ENCODE measurements at places on chromosomes 13 and 19.

- DNase-seq: no peak
Measured at GRCh38 chr13:51241720-51242119, 19.5 kb downstream of the FAM124A start.

DNA sequence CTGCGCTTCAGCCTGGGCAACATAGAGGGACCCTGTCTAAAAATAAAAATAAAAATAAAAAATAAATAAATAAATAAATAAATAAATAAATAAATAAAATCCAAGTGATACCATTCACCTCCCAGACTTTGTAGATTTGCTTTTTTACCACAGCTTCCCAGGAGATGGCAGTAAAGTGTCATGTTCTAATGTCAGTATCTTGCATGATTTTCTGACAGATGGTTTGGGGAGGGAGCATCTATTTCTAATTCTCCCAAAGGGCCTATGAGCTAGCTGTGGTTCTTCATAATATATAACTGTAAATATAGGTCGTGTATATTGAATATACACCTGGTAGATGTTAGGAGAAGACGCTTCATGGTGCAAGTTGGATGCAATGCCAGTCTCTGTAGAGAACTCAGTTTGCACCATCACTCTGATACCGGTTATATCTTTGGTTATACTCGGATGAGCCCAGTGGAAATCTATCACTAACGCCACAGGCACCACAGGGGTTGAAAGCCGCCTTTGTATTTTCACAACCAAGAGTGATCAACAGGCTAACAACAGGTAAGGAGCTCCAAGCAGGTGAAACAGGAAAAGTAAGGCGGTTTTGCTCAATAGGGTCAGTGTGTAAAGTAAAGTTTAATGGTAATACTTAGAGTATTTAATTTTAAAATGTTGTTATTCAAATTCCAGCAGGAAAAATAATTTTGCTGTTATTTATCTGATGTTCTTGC lies 13.9 kb downstream of the APLP1 start:
- no peak for DNase-seq

- DNase-seq: no peak
Measured at GRCh38 chr19:18432275-18433014, 5.5 kb downstream of the ISYNA1 start.

- DNase-seq: no peak
Measured at GRCh38 chr19:39518458-39518857, 3.5 kb downstream of the SELENOV start.

- no peak for DNase-seq
Measured at GRCh38 chr13:30702006-30702405, 33.3 kb upstream of the ALOX5AP start.

GRCh38 chr19:33503433-33504057 lies 18.0 kb downstream of the PEPD start:
- DNase-seq: no peak

- DNase-seq: no peak
Measured at GRCh38 chr19:5035793-5036697, 67.1 kb downstream of the KDM4B start.

DNA sequence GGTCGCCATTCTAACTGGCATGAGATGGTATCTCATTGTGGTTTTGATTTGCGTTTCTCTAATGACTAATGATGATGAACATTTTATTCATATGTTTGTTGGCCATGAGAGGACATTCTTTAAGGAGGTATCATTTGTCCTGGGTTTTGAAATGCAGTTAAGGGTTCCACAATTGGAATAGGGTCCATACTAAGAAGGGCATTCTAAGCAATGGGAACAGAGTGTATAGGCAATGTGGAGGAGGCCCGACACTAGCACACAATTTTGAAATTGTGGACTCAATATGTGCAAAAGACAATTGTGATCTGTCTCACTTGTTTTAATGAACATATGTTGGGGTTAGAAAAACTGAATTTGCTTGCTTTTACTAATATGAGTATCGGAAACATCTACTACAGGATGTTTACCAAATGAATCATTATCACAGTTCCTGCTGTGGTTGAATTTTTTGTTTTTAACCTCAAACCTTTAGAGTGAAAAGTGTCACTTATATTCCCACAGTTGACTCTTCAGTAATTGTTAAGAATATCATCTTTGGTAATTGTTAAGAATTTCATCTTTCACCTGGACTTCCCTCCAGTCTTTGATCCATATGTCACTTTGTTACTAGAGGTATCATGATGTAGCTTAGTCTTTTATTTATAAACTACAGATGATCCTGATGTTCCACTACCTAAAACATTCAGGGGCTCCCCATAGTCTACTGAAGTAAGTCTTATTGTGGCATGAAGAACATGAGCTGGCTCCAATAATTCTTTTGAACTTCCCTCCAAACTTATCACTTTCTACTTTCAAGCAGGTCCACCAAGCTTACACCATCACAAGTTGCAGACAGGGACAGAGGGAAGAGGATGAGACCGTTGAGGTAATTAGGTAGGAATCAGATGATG lies 109.7 kb upstream of the KLF12 start:
- DNase-seq: no peak

DNA sequence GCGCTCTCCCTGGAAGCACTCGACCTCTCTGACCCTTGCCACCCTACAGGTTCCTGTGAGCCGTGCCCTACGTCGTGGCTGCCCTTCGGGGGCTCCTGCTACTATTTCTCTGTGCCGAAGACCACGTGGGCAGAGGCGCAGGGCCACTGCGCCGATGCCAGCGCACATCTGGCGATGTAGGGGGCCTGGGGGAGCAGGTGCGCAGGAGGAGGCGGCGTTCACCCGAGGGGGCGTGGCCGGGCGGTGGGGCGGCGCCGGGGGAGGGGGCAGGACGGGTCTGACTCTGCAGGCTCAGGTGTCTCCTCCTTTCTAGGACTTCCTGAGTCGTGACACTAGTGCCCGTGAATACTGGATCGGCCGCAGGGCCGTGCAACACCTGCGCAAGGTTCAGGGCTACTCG lies 26.4 kb downstream of the CLEC4M start:
- DNase-seq: no peak

GRCh38 chr13:113533161-113533840 lies 42.8 kb upstream of the DCUN1D2 start:
- no peak for DNase-seq

DNA sequence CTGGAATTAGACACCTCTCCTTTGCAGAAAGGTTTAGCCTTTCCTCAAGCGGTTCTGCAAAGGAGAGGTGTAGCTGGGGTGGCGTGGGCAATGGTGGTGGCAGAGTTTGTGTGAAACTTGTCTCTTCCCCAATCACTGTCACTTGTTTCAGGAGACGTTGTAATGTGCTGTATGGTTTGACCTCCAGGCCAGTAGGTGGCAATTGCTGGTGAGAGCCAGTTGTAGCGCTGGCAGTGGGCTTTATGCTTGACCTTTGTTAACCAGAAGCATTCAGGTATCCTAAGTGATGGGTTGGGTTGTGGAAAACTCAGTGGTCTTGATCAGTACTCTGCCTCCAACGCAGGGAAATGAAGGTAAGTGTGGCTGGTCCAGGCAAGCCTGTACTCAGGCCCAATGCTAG lies 12.7 kb upstream of the LILRA5 start:
- DNase-seq: no peak

DNA sequence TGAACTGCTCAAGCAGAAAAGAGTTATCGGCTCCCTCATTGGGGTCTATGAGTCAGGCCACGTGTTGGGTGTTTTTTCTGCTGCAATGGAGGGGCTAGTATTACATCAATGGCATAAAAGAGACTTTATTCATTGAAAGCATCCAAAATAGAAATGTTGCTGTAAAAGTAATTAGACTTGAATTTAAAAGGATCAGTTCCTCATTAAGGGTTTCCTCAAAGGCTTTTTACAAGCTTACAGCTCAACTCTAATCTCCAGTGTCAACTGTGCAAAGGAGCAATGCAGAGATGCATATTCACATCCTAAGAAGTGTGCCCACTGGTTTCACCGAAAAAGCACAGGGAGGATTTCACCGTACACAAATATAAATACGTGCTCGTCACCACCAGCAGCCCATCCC lies 300.3 kb downstream of the FOXO1 start:
- DNase-seq: no peak

DNA sequence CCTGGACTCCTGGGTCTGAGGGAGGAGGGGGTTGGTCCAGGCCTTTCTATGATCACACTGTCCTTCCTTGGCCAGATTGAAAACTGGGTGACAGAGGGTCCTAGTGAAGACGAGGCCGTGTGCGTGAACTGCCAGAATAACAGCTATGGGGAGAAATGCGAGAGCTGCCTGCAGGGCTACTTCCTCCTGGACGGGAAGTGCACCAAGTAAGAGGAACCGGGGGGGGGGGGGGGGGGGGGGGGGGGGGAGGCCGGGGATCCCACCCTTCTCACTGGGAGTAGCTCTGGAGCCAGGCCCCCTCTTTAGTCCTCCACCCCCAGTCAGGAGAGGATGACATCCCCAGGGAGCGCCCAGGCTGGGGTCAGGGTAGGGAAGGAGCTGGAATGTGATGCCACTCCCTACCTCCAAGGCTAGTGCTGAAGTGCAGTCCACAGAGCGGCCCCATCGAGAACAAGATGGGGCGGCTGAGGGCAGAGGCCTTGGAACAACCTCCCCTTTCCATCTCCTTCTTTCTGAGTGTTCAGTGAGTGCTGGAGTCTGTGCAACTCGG lies 19.4 kb downstream of the CNFN start:
- DNase-seq: no peak

- no peak for DNase-seq
Measured at GRCh38 chr13:91904597-91904996, 506.2 kb downstream of the GPC5 start.

GRCh38 chr13:38418286-38418685 lies 68.6 kb downstream of the UFM1 start:
- DNase-seq: no peak

DNA sequence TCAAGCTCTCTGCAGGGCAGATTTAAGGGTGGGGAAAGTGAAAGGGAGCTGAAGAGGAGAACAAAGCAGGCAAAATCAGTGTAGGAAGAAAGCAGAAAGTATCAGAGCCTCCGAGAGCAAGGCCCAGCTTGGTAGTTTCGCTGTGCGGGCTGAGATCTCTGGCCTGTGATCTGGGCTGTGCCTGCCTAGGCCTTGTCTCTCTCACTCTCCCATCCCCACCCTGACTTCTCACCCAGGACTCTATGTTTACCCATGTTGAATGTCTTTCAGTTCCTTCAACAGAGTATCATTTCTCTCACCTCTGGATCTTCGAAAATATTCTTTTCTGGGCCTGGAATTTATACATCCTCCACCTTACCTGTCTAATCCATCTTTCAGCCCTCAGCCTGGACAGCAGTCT lies 391.3 kb downstream of the FOXO1 start:
- DNase-seq: no peak

DNA sequence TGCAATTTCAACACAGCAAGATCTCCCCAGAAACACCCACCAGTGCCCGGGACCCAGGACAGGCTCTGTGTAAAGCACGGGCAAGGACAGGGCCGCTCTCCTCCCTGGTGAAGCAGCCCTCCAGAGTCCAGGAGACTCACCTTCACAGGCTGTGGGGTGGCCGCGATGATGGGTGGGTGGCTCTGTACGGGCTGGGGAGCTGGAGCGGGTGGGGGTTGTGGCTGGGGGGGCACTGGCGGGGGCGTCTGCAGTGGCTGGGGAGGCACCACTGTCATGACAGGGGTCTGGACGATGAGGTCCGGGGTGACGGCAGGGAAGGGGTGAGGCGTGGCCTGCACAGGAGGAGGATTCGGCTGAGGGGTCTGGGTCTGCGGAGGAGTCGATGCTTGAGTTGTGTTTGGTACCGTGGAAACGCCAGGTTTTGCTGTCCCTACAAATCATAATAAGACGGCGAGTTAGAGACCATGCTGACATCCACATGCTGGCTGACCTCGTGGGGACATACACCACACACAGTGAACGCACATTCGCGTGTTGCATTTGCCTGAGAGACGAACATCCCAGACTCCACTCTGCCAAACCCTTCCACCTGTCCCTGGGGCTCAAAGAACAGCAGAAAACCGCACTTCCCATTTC lies 33.1 kb upstream of the EPHX3 start:
- DNase-seq: no peak

GRCh38 chr19:50705422-50706019 lies 14.1 kb downstream of the SHANK1 start:
- no peak for DNase-seq

DNA sequence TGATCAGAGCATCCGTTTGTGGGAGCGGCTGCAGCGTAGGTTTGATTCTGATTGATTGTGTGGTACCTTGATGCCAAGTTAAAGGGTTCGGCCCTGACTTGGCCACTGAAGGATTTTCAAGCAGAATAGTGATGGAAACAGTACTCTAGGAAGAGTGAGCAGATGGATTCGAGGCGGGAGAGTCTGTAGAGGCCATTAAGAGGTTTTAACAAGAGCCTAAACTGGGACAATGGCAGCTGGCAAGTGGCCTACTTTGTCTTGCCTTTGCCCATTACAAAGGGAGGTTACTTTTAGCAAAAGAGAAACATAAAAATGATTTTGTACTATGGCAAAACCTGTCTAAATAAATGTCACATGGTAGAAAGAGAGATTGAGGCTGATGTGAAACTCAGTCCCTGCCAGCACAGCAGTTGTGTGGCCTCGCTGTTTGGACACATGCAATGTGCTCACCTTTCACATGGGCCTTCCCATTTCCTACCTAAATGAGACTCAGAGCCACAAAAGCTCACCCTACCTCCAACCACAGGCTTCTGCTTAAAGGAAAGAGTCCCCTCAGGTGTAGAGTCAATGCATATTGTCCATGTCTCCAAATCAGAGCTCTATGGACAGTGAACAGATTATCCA lies 62.4 kb upstream of the RAP2A start:
- no peak for DNase-seq

GRCh38 chr13:42393573-42394360 lies 121.8 kb downstream of the AKAP11 start:
- no peak for DNase-seq

DNA sequence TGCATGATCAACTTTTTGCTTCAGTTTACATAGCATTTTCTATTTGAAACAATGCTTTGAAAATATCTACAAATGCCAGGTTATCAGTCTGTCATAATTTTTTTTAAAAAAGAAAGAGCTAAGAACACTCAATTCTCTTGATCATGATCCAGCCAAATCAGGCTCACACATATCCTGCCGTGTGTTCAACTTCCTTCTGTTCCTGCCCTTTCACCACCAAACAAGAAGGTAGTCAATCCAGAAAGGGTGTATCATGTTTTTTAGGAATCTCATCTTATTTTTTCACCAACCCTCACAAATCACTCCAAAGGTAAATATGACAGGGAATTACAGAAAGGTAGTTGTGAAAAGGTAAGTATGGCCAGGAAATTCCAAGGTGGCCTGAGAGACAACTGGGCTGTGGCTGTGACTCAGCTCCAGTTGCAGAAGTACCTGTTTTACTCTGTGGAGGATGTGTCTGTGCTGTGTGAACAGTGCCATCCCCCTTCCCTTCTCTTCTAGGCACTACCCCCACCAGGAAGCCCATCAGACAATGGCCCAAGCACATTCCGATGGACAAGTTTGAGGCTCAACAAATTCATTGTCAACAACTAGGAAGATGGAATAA lies 138.8 kb upstream of the GJB6 start:
- no peak for DNase-seq

- no peak for DNase-seq
Measured at GRCh38 chr13:87234981-87235380, 436.2 kb upstream of the SLITRK5 start.

GRCh38 chr13:104784891-104785290 lies 1718.7 kb upstream of the SLC10A2 start:
- no peak for DNase-seq
